DMS53 (cell line): ENCODE measurements at places on chromosomes 12 and 14.
A peak's percentile ranks its signal among the peaks of the same experiment; 100 is the strongest.

GRCh38 chr14:26636561-26636960 is 38.7 kb upstream of the NOVA1 start:
- DNase-seq = no peak

GRCh38 chr14:69043596-69044260 is 64.6 kb upstream of the ACTN1 start:
- DNase-seq = no peak

DNA sequence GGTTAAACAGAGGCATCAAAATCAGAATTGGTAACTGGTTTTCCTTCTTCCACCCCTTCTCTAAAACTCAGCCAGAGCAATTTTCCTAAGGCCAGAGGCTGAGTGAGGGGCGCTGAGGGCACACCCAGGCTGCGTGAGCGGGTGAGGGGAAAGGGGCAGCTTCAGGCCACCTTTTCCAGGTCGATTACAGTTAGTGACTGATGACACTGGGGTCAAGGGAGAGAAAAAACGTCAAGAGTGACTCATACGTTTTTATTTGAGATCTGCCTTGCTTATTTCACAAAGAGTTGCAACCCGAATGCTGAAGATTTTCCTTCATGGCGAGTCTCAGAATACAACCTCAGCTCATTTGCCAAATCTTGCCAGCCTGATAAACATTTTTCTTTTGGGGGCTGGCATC is 46.7 kb upstream of the EVL start:
- no peak for DNase-seq

DNA sequence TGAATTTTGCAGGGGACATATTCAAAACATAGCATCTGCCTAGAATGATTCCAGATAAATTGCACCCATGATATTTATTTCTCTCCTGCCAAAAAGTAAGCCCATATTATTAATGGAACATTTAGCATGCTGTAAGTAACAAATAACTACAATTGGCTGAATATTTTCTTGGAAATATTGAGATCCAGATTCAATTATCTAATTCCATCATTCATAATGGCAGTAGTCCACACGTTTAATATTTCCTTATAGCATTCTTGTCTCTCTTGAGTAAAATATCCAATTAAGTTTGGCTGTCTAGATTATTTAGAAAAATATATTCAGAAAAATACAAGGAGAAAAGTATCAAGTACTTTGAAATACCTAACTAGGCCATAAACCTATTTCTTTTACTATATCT is 157.5 kb downstream of the FLRT2 start:
- no peak for DNase-seq

- no peak for DNase-seq
These were observed 120.0 kb upstream of the NOS1 start for GRCh38 chr12:117481470-117481869.

DNA sequence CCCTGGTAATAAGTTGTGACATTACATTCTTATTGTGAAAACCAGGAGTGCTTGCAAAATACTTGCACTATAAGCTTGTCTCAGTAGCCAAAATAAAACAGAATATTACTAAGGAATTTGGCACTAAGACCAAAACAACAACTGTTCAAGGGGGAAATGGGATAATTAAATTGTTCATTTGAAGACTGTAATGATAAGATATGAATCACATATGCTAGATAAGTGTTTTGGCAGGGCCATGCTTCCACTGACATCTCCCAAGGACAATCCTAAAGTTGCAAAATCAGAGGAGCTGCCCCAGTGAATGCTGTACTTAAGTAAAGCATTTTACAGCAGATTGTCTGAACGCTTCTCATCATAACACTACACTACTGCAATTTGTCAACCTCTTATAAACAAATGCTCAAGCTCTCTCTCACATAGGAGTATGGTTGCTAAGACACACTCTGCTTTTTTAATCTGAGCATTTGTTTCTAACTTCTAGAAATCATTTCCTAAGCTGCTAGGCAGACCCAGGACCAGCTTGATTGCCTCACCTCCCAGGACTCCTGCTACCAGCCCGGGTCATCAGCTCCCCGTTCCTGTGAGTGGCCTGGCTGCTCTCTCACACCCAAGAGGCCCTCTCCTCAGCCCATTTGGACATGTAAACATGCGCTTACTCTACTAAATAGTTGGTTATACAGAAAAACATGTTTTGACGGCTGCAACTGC is 191.5 kb downstream of the PAX9 start:
- DNase-seq = no peak

DNA sequence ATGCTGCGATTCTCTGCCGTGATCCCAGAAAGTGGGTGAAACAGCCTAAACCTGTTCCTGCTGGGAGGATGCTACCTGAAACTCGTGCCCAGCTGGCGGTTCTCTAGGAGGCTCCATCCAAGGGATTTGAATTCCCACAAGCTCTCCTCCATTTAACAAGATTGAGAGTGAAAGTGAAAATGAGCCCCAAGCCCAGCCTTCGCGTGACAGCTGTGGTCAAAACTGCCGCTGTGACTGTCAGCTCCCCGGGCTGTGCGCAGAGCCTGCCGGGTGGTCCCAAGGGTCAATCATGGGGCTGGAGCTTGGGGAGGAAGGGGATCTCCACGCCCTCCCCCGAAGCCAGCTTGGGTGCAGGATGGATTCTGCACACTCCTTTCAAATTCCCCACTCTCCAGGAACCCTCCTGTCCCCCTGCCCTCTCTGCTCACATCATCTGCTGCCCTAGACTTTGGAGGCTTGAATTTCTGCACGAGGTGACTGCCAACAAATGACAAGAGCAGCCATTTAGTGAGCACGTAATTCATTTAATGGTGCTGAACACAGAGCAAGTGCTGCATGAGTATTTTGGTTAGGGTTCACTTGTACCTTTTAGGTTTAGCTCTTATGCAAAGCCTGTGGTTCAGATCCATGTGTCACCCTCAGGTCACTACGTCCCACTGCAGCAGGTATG is 5.3 kb downstream of the ASB2 start:
- peak; percentile 49 for DNase-seq

- no peak for DNase-seq
These were observed 4.5 kb upstream of the REM2 start for GRCh38 chr14:22878271-22879246.

DNA sequence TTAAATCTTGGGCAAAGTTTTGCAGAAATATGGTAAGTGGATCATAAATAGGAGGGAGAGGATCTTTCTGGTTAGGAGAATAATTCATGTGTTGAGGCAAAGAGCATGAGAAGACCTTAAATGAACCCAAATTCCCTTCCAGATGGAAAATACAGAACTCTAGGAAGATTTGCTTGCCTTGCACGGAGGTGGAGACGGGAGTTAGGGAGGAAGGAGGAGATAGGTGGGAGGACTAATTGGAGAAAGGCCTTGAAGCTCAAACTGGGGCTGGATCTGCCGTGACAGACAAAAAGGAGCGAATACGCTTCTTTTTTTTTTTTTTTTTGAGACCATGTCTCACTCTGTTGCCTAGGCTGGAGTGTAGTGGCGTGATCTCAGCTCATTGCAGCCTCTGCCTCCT is 5.9 kb downstream of the GPRC5A start:
- no peak for DNase-seq
